CD4-positive, alpha-beta T cell treated with Interleukin-6 at 100 ng/mL for 8 hours (primary cell): ENCODE measurements at places on chromosomes 6 and 20.

- DNase-seq: no peak
Observed at GRCh38 chr6:47788498-47788884, 6.7 kb downstream of the OPN5 start.

DNA sequence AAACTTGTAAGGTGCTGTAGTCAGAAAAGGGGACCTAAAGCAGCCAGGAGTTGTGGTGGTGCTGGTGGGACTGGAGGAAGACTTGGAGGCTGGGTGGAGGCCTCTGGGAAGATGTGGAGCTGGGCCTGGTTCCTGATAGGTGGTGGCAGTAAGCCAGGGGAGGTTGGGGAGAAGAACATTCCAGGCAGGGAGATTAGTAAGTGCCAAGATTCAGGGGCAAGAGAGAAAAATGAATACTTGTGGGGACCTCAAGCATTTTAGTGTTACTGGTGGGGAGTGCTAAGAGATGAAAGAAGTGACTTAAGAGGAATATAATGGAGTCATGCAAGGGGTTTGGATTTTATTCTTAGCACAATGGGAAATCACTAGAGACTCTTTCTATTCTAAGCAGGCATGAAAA, 79.0 kb upstream of the B3GAT2 start:
- no peak for DNase-seq

- DNase-seq: no peak
Observed at GRCh38 chr6:38175786-38176185, 356.3 kb downstream of the ZFAND3 start.

- no peak for DNase-seq
Observed at GRCh38 chr6:55069132-55069781, 105.1 kb upstream of the HCRTR2 start.

GRCh38 chr20:46107061-46107460, 11.1 kb upstream of the CD40 start:
- DNase-seq: no peak

- peak; percentile 35 for DNase-seq
Observed at GRCh38 chr6:170291271-170292110, 613 bp upstream of the DLL1 start.

DNA sequence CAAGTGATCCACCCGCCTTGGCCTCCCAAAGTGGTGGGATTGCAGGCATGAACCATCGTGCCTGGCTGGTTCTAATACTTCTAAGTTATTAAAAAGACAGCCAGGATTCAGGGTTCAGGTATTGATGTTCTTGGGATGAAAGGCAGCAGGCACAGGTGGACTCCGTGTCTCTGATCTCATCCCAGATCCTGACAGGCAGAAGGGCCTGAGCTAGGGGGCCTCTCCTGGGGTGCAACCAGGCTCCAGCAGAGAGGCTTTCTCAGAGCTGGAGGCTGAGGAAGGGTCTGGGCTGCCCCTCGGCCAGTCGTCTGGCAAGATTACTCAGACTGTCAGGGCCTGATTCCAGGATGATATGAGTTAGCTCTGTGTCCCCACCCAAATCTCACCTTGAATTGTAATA, 106.3 kb downstream of the SCML4 start:
- no peak for DNase-seq

- DNase-seq: no peak
Observed at GRCh38 chr20:48338717-48339116, 489.1 kb downstream of the PREX1 start.

- DNase-seq: no peak
Observed at GRCh38 chr6:125253881-125254280, 47.9 kb downstream of the HDDC2 start.

- DNase-seq: no peak
Observed at GRCh38 chr6:1904466-1904799, 294.7 kb downstream of the FOXC1 start.

DNA sequence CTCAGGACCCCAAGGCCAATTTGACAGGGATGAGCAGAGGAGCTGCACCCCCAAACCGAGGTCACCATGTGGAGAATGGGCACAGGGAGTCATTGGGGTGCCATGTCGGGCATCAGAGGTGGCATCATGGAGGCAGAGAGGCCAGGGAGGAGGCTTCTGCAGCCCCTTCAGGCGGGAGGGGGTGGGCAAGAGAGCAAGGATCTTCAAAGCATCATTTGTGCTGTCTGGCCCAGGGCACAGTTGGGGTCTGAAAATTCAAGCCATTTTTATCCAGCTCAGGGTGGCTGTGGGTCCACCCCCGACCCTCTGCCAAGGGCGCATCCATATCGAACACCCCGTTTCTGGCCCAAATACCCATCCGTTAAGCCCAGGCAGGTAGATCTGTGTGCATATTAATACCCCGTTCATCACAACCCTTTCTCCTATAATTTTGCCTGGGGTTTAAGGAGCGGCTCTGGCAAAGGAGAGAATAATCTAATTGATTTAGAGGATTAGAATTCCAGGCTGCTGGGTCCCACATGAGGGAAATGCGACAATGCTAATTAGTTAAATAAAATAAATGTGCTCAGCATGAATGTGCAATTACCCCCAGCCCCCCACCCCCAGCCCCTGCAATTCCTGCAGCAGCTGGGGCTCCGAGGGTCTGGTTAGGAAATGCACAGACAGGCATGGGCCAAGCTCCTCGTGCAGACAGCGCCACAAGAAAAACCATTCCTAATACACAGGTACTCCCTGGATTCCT, 31.9 kb downstream of the VSTM2L start:
- no peak for DNase-seq
